Thyroid gland (tissue), 4 donors: ENCODE measurements at places on chromosomes 5 and 9. TPM values are rescaled to one million over a fixed set of nuclear protein-coding genes. Genes with fewer than 3 reads are reported as not detected.
A peak's percentile ranks its signal among the peaks of the same experiment; 100 is the strongest.

- no peak for DNase-seq
- H3K36me3 ChIP-seq = no peaks in the 10 kb centered on the region
- no peaks in the 10 kb centered on the region for H3K27me3 ChIP-seq
- H3K4me1 ChIP-seq = no peaks in the 10 kb centered on the region
Observed at GRCh38 chr5:1975898-1976765, 93.4 kb upstream of the IRX4 start.

GRCh38 chr5:180381428-180381827 lies 28.3 kb upstream of the GFPT2 start:
- no peak for DNase-seq
- H3K4me1 ChIP-seq = no peaks in the 10 kb centered on the region
- H3K36me3 ChIP-seq = no peaks in the 10 kb centered on the region
- H3K27ac ChIP-seq = peak overlapping the region; percentile 27
- H3K27me3 ChIP-seq = no peaks in the 10 kb centered on the region

DNA sequence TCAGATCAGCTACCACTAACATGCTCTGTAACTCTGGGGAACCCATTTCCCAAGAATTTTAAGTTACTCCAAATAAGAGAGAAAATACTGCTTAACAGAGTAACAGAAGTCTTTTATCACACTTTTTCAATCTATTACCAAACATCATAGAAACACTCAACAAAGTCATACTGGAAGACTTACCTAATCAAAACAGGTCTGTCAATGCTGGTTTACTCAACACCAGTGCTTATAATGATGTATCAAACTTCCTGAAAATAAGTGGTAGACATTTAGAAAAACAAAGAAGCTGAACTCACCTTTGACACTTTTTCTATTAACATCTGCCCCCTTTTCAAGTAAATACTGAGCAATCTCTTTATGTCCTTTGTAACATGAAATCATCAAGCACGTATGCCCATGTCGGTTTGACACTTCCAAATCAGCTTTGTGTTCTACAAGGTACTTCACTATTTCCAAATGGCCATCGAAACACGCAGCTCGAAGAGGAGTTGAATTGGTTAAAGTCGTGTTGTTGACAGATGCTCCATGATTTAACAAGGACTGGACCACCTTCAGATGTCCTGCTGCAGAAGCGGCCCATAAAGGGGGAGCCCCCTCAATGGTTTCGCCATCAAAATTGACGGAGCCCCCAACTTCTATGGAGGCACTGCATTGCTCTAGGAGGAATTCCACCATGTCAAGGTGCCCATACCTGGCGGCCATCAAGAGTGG lies 1.8 kb downstream of the FEM1C start:
- no peak for DNase-seq
- H3K4me1 ChIP-seq = peaks cover 38% of the 10 kb centered on the region
- H3K27me3 ChIP-seq = no peaks in the 10 kb centered on the region
- H3K4me3 ChIP-seq = peak overlapping the region; percentile 69
- peak overlapping the region; percentile 95 for H3K27ac ChIP-seq
- no peaks in the 10 kb centered on the region for H3K36me3 ChIP-seq

DNA sequence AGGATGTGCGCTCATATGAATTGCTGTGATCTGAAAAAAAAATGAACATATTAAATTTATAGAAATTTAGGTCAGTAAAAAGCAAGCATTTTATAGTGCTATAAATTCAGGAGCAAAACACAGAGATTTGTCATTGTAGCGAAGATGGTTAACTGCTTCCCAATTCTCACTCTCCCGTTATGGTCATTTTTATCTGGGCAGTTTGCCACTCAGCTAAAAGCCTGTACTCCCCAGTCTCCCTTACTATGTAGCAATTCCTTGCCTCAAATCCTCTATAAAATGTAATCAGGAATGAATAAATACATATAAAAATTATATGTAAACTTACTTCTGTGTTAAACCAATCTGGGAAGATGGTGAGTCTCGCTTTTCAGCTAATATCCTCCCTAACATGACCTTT lies 471.5 kb downstream of the HINT1 start:
- DNase-seq = no peak
- no peaks in the 10 kb centered on the region for H3K36me3 ChIP-seq
- no peak overlapping the region for H3K27ac ChIP-seq
- H3K4me3 ChIP-seq = no peak overlapping the region
- no peaks in the 10 kb centered on the region for H3K27me3 ChIP-seq

- no peaks in the 10 kb centered on the region for H3K27me3 ChIP-seq
- peaks cover 7% of the 10 kb centered on the region for H3K4me1 ChIP-seq
- H3K27ac ChIP-seq = peak overlapping the region; percentile 63
- peak; percentile 37 for DNase-seq
- H3K36me3 ChIP-seq = no peaks in the 10 kb centered on the region
- H3K4me3 ChIP-seq = peak overlapping the region; percentile 54
Observed at GRCh38 chr5:60945813-60946187, 795 bp downstream of the NDUFAF2 start.

DNA sequence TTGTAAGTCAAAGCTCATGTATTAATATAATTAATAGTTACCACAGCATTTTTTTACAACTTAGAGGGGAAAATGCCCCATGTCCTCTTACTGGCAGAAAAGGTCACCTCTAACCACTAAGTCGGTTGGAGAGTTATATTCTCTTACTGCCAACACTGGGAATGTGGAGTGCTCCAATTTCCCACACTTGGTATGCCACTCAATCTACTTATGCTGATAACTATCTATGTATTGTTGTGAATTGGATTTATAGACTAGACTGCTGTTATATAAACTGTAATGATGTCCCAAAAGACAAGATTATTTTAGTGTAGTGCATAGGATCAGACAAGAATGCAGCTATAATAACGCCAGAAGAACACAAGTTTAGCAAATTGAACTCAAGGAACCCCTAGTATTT lies 2385.2 kb upstream of the C9orf72 start:
- no peaks in the 10 kb centered on the region for H3K4me1 ChIP-seq
- H3K27me3 ChIP-seq = no peaks in the 10 kb centered on the region
- no peaks in the 10 kb centered on the region for H3K36me3 ChIP-seq
- H3K27ac ChIP-seq = no peak overlapping the region
- no peak for DNase-seq

DNA sequence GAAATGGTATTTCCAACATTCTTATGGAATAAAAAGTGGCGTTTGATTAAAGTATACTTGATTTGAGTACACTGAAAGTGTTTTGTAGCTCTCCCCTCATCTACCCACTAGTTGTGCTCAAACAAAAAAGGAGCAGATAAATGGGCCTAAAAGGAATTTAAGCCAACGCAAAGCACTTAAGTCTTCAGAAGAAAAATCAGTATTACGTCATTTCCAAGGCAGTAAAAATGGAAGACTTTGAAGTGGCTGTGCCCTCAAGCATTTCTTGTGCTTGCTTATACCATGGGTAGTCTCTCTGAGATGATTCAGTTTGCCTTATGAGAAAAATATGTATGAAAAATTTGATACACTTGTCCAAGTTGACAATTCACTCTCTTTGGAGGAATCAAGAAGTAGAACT lies 279.9 kb upstream of the CD180 start:
- no peak overlapping the region for H3K27ac ChIP-seq
- no peak overlapping the region for H3K4me3 ChIP-seq
- peaks cover 6% of the 10 kb centered on the region for H3K4me1 ChIP-seq
- H3K27me3 ChIP-seq = no peaks in the 10 kb centered on the region

- peaks cover 22% of the 10 kb centered on the region for H3K4me1 ChIP-seq
- no peaks in the 10 kb centered on the region for H3K27me3 ChIP-seq
- no peak for DNase-seq
- H3K4me3 ChIP-seq = no peak overlapping the region
- H3K36me3 ChIP-seq = no peaks in the 10 kb centered on the region
Observed at GRCh38 chr9:27460226-27461023, 63.7 kb upstream of the IFNK start.

- DNase-seq = no peak
- H3K27me3 ChIP-seq = no peaks in the 10 kb centered on the region
- H3K27ac ChIP-seq = no peak overlapping the region
- no peak overlapping the region for H3K4me3 ChIP-seq
- H3K4me1 ChIP-seq = no peaks in the 10 kb centered on the region
- H3K36me3 ChIP-seq = no peaks in the 10 kb centered on the region
Observed at GRCh38 chr5:137389042-137389441, 110.1 kb downstream of the SPOCK1 start.

GRCh38 chr5:52985306-52985705 lies 3.8 kb upstream of the ITGA2 start:
- no peak overlapping the region for H3K27ac ChIP-seq
- no peak overlapping the region for H3K4me3 ChIP-seq
- peaks cover 25% of the 10 kb centered on the region for H3K4me1 ChIP-seq
- no peaks in the 10 kb centered on the region for H3K36me3 ChIP-seq
- DNase-seq = no peak
- H3K27me3 ChIP-seq = no peaks in the 10 kb centered on the region

DNA sequence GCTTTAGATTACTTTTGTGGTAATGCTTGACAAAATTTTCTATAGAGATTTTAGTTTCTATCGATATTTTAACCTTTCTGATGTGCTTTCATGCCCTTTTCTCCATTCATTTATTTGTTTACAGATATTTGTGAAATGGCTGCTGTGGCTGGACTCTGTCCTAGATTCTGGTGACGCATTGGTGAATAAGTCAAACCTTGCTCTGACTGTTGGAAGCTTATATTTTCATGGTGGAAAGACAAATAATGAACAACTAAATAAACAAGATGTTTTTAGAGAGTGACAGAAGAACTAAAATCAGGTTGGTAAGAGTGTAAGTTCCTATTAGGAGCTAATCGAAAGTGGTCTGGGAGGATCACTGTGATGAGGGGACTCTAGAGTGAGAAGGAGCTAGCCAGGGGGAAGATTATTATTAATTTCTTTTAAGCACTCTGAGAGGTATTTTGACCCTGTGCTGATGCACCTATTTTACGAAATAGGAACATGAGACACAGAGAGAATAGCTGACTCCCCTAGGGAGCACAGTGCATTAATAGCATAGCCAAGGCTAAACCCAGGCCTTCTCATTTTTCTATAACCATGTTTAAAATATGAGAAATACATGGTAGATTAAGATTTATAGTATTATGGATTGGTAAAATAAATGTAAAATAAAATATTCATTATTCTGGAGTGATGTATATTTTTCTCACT lies 411.9 kb upstream of the ARRDC3 start:
- no peak for DNase-seq
- H3K27ac ChIP-seq = no peak overlapping the region
- no peaks in the 10 kb centered on the region for H3K4me1 ChIP-seq

- no peak overlapping the region for H3K4me3 ChIP-seq
- H3K27me3 ChIP-seq = no peaks in the 10 kb centered on the region
- no peaks in the 10 kb centered on the region for H3K36me3 ChIP-seq
- H3K4me1 ChIP-seq = no peaks in the 10 kb centered on the region
- DNase-seq = no peak
Observed at GRCh38 chr5:139763280-139763929, 32.2 kb upstream of the PSD2 start.

DNA sequence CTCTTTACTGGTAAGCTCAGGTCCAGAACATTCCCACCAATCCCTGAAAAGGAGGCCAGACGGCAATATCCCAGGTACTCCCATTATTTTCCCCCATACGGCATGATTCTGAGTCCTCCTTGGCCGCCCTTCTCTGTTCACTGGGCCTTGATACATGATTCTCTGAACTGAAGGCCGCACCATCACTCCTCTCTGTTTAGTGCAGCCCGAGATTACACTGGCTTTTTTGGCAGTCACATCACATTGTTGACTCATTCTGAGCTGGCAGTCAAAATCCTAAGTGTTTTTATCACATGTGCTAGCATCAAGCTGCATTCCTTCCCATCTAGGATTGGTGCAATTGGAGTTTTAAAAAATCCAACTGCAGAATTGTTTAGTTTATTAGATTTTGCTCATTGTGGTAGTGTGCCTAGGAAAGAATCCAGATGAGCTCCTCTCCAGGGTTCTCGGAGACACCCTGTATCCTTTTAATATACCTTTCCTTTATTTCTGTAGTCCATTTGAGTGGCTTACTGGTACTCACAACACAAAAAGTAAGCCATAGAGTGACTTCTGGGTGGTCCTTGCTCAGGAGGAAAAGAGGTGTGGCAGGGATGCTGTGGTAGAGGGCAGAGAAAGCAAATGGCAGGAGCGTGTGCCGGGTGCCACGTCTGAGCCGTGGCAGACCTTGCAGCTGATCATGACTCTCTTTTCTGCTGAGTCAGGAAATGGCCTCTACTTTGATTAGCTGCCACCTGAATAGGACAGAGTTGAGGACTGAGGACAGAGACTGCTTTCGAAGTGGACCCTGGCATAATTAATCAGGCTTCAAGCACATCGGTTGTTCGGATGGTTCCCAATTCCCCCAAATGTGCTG lies 121.1 kb upstream of the IL12B start:
- no peaks in the 10 kb centered on the region for H3K4me1 ChIP-seq
- no peak overlapping the region for H3K4me3 ChIP-seq
- H3K27ac ChIP-seq = peak overlapping the region; percentile 40
- DNase-seq = peak; percentile 54
- no peaks in the 10 kb centered on the region for H3K36me3 ChIP-seq

DNA sequence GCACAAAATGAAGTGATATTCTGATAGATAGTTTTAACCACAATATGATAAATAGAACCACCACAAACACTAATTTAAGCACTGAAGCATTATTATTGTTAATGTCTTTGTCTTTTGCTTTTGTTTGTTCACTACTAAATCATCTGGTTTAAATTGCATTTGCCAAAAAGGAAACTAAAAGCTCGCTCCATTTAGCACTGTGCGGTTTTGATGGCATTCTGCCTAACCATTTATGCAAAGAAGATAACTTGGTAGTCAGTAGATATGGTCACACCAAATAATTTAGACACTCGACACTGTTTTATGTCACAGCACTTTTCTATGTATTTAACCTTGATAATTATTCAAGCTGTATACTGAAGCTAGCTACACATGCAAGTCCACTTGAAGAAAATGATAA lies 849.8 kb upstream of the CDH6 start:
- no peaks in the 10 kb centered on the region for H3K4me1 ChIP-seq
- no peaks in the 10 kb centered on the region for H3K36me3 ChIP-seq
- no peak for DNase-seq
- no peak overlapping the region for H3K27ac ChIP-seq
- no peak overlapping the region for H3K4me3 ChIP-seq
- H3K27me3 ChIP-seq = no peaks in the 10 kb centered on the region

GRCh38 chr9:77099388-77099787 lies 77.9 kb upstream of the VPS13A start:
- H3K27ac ChIP-seq = no peak overlapping the region
- no peak for DNase-seq
- no peaks in the 10 kb centered on the region for H3K27me3 ChIP-seq
- no peaks in the 10 kb centered on the region for H3K36me3 ChIP-seq
- H3K4me1 ChIP-seq = no peaks in the 10 kb centered on the region

UBE2D2 gene
- 125 TPM for total RNA-seq

CFAP77 gene
- total RNA-seq = 0.44 TPM

WNT8A gene
- not detected for total RNA-seq

SLC6A3 gene
- 0.54 TPM for total RNA-seq

CDO1 gene
- 40.4 TPM for total RNA-seq

GALNT10 gene
- 33.3 TPM for total RNA-seq

IL13 gene
- not detected for total RNA-seq
